ENCODE measurements at places on chromosomes 6 and 20. TPM values are rescaled to one million over a fixed set of nuclear protein-coding genes. Genes with fewer than 3 reads are reported as not detected.

The CALHM6 gene
- 25.5 TPM for total RNA-seq

The SAMD5 gene
- total RNA-seq: 21.2 TPM

The TRIM31 gene
- total RNA-seq: 1.7 TPM

The SSTR4 gene
- total RNA-seq: 2.6 TPM

GRCh38 chr6:28542440-28543296, 17.0 kb downstream of the GPX5 start:
- peak; percentile 86 for DNase-seq

DNA sequence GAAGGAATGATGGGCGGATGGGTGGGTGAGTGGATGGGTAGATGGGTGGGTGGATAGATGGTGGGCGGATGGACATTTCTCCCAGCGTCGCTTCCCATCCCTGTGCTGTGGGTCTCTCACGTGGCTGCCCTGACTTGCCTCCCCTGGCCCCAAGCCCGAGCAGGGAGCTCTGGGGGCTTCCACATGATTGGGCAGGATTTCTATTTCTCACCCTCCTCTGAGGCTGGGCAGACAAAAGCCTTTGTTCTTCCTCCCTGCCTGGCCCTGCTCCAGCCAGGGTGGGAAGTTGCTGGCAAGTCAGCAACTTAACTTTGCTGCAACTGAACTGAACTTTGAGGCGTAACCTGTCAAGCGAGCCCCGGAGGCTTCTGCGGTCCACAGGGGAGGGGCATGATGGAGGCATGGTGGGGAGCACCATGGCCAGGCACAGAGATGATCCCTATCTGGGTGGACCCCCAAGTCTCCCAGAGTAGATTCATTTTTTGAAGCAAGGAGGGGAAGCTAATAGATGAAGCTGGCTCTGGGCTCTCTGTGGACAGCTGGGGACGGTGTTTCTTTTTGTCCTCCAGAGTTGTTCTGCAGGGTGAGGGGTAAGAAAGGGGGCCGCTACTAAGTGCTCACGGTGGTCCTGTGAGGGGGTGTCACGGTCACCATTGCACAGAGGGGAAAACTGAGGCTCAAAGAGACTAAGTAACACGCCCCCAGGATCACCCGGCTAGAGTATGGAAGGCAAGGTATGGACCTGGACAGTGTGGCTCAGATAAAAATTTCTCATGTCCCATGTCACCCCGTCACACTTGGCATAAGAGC, 140.1 kb downstream of the CEBPB start:
- no peak for DNase-seq

DNA sequence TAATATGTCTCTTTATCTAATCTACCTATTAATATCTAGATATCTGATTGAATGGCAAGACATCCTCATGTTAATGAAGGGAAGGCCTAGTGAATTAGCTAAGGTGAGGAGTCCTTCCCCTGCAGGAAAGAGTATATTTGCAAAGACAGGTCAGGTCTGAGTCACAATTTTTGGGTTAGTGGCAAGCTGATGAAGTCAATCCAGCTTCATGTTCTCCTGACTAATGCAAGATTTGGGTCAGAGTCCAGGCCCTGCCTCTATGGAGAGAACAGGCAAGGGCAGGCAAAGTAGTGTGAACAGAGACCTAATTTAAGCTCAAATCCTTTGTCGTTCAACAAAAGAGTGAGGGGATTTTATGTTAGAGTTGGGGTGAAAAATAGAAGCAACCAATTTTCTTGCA, 496.7 kb downstream of the BMP2 start:
- DNase-seq: no peak

- no peak for DNase-seq
Observed at GRCh38 chr6:14059791-14060436, 57.7 kb upstream of the CD83 start.

All from umbilical cord (tissue), 2 donors.